Activated T-helper 1 cell treated with Interleukin-2 at 50 U/mL for 16 hours (primary cell): ENCODE measurements at places on chromosomes 3 and 15.

- DNase-seq = no peak
Observed at GRCh38 chr3:54949491-54950044, 21.7 kb upstream of the LRTM1 start.

DNA sequence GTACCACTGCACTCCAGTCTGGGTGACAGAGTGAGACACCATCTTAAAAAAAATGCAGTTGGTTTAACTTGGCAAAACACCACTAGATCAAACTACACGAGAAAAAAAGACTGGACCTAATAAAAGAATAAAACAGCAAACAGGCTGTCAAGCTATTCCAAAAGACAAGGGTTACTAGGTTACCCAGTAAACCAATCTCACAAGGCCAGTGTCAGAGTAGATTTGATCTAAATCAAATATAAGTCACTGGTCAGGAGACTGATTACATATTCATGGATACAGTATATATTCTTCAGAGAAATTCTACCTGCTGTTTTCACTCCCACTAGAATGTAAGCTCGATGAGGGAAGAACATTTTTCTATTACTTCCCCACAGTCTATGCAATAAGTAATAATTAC lies 2.5 kb upstream of the GANC start:
- no peak for DNase-seq

GRCh38 chr3:187808527-187808895 lies 63.2 kb upstream of the BCL6 start:
- no peak for DNase-seq

DNA sequence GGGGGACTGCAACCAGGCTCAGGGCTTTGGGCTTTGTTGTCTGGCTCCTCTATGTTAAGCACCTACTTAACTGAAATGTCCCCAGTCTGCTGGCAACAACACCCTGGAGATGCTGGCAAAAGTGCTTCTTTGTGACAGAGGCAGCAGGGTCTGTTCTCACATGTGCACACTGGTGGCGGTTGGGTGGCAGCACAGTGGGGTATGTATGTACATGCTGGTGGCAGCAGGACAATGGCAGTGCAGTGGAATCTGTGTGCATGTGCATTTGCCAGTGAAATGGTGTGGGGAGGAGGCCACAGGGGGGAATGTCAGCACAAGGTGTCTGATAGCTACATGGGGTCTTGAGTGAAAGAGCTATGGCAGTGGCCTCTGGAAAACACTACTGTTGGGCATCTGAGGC lies 830.3 kb downstream of the DIPK2A start:
- DNase-seq = no peak

DNA sequence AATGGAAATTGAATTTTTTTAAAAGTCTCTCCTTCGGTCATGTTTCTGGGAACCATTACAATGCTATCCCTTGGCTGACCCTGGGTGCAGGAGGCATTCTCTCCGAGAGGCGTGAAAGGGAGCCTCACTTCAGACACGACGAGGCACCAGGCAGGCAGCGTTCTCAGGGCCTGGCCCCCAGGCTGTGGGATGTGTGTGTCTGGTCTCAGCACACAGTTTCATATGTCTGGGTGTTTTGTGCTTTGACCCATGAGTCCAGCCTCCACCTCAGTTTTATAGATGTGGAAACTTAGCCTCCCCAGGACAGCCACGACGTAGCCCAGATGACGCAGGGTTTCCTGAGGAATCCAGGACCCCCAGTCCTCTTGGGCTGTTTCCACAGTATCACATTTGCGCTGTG lies 34.0 kb downstream of the FGD5 start:
- DNase-seq = no peak

- no peak for DNase-seq
Observed at GRCh38 chr15:90420451-90420850, 32.4 kb downstream of the IQGAP1 start.

DNA sequence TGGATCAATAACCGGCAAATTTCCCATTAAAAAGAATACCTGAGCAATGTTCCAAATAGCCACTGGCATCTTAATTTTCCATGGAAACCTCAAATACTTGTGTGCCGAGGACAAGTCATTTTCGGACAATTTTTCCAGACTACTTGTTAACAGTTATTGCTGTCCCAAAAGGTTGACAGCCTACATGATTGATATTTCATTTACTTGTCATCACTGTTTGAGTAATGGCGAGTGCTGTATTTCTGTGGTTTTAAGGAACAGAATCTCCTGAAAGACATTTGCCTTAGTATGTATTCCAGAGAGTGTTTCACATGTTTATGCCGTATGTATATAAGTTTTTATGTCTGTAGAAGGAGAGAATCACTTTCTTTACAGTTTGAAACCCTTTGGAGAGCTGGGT lies 36.7 kb downstream of the MAP2K5 start:
- no peak for DNase-seq

GRCh38 chr3:48692551-48692950 lies 6.8 kb upstream of the NCKIPSD start:
- no peak for DNase-seq

DNA sequence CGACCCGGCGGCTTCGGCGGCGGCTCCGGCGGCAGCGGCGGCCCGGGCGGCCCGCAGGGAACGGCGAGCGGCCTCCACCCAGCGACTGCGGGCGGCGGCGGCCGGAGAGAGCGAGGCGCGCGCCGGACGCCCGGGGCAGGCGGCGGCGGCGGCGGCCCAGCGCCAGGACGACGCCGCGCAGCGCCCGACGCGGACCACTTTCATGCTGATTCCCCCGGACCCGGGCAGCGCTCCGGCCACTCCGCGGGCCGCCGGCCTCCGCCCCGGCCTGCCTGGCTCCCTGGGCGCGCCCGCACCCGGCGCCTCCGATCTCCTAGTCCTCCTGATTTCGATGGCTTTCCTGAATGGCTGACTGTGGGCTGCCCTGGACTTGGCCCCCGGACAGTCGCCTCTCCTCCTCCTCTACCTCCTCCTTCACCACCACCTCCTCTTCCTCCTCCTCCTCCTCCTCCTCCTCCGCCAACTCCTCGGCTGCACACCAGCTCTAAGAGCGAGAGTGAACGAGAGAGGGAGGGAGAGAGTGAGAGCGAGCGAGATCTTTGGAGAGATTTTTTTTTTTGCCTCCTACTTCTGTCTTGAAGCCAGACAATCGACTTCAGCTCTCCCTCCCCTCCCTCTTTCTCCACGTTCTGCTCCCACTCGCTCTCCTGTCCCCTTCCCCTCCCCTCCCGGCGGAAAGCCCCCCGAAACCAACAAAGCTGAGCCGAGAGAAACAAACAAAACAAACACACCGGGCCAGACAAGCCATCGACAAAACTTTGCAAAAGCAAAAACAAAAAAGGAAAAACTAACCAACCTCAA lies 844 bp downstream of the NR2F2 start:
- DNase-seq = no peak

- no peak for DNase-seq
Observed at GRCh38 chr15:41490355-41490754, 3.3 kb upstream of the ITPKA start.

DNA sequence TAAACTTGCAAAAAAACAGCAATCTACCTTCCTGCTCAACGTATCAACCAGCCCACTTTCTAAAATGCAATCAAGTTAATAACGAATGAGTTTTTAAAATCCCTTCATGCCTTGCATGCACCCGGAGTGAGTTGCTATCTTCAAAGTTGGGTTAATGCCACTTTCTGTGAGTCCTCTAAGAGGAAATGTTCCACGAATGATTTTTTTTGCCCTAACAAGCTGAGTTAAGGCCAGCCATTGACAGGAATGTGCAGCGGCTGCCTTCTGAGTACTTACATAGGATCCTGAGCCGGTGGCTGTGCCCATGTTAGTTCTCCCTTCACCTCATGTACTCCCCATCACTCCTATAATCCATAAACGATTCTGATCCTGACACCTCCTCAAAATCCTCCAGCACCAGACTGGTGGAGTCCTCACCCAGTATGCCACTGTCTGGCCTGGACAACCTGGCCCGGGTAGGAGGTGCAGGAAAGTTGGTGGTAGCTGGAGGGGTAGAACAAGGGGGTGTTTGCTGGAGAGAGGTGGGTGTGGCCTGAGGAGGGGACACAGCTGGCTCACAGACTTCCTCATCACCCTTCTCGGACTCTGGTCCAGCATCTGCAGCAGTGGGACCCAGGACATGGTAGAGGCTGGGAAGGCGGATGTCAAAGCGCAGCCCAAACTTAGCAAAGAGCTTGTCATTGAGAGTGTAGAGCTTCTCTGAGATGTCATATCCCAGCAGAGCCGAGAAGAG lies 12.4 kb downstream of the POPDC2 start:
- DNase-seq = no peak

DNA sequence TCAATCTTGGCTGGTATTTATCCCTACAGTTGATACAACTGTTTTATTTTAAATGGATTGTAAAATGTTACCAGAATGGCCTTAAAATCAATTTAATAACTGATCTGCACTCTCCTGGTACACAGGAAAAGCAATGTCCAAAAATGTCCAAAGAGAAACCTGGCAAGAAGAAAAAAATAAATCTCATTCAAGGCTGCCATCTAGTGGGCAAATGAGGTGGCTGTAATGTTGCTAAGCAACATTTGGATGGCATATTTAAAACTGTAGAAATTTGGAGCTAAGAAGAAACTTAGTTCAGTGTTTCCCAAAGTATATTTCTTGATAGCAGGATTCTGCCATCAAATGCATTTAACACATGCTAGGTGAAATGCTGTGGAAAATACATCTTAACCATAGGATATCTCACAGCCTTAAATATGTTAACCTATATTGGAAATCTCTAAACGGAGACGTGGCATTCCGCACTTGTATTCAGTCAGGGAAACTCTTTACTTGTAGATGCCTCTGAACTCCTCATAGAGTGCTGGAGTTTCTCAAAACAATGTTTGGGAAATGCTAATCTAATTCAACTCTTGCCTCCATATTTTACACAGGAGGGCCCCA lies 216.8 kb downstream of the ERC2 start:
- DNase-seq = no peak

DNA sequence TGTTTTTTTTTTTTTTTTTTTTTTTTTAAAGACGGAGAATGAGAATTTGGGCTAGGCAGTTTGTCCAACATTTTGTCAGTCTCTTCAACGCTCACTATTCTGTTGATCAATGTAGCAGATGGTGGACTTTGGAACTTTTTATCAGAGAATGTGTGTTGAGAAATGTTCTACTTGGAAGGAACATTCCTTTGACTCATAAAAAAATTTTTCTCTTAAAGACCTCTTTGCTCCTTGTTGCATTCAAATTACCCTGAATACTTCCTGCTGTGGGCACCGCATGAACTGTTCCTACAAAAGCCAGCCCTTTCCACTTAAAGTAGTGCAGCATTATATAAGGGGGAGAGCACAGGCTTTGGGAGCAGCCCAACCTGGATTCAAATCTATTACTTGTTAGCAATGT lies 182.9 kb downstream of the AKAP13 start:
- no peak for DNase-seq

GRCh38 chr15:41480396-41481140 lies 13.1 kb upstream of the ITPKA start:
- no peak for DNase-seq

- DNase-seq = no peak
Observed at GRCh38 chr3:180070925-180071324, 34.2 kb upstream of the PEX5L start.

- DNase-seq = no peak
Observed at GRCh38 chr3:14767245-14768051, 51.3 kb upstream of the FGD5 start.

GRCh38 chr3:9681011-9681722 lies 22.5 kb upstream of the CPNE9 start:
- no peak for DNase-seq

DNA sequence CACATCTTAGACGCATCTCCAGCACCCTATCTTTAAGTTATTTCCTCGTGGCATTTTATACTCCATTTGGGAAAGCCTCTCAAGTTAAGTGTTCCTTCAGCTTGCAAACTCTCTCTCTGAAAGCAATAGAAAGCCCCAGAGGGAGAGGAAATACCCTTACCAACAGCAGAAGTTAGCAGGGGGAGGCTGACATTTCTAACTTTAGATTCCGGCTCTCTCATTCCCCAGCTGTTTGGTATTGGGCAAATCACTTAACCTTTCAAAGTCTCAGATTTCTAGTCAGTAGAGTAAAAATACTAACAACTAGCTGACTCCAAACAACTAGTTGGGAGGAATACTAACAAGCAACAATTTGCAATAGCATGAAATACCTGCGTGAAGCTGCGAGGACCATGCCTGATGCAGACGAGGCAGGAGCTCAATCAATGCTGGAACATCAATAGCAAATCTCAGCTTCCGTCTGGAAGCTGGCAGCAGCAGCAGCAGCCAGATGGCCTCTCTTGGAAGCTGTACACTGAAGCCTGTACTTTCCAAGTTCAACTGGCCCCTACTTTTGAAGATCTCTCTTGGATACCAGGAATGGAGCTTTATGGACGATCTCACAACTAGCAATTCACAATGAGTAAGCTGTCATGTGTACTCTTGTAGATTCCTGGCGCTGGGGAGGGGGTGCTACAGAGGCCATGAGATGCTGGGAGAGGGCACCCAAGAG lies 47.8 kb downstream of the THBS1 start:
- DNase-seq = no peak

- no peak for DNase-seq
Observed at GRCh38 chr15:30824518-30825195, 79.1 kb upstream of the FAN1 start.

DNA sequence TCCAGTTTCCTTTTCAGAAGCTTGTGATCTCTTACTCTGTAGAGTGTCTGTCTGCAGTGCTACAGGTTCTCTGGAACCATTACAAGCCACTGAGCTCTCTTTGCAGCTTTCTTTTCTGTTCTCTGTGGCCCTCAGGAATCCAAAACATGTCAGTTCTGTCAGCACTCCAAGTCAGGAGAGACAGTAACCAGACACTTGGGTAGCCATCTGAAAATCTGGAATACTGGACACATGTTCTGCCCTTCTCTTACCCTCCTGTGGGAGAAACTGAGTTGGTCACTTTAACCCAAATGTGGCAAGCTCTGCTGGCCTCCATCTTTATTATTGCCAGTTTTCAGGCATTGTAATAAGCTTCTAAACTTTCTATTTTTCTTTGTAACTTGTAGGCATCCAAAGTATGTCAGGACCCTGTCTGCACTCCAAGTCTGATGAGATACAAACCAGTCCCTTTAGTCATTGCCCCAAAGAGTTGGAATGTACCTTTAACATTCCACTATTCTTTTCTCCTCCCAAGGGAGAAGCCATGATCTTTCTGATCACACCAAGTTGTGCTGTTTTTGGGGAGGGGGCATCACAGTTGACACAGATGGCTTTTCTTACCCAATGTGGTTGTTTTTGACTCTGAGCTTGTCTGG lies 183.7 kb downstream of the DPH6 start:
- DNase-seq = no peak

- DNase-seq = no peak
Observed at GRCh38 chr3:15989419-15989818, 185.1 kb upstream of the GALNT15 start.

DNA sequence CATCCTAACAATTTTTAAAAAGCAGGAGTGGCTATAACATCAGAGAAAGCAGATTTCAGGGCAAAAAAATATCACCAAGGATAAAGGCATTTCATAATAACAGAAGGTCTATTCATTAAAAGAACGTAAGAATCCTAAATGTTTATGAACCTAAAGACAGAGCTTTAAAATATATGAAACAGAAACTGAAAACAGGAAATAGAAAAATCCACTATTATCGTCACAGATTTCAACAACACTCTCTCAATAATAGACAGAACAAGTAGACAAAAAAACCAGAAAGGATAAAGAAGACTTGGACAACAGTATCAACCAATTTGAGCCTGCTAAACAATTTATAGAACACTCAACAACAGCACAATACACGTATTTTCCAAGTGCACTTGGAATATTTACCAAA lies 71.4 kb downstream of the FBXL22 start:
- no peak for DNase-seq

GRCh38 chr3:187518616-187519015 lies 150.4 kb downstream of the RTP4 start:
- DNase-seq = no peak

GRCh38 chr15:100050877-100051786 lies 290.6 kb downstream of the ADAMTS17 start:
- no peak for DNase-seq

- DNase-seq = no peak
Observed at GRCh38 chr3:62246094-62246493, 127.3 kb downstream of the FEZF2 start.
